ENCODE measurements at places on chromosomes 4 and X. TPM values are rescaled to one million over a fixed set of nuclear protein-coding genes. Genes with fewer than 3 reads are reported as not detected.

DNA sequence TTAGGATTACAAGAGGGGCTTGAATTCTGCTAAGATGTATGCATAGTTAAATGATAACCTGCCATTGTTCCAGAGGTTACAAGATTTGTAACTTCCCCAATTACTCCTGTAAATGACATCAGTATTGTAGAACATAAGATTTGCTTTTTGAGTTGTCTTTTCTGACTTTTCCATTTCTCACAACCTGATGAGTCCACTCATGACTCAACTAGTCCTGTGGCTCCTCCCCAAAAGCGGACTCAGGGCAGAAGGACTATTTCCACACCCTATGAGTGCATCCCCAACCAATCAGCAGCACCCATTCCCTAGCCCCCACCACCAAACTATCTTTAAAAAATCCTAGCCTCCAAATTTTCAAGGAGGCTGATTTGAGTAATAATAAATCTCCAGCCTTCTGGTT lies 54.7 kb downstream of the HOPX start:
- DNase-seq: no peak

DNA sequence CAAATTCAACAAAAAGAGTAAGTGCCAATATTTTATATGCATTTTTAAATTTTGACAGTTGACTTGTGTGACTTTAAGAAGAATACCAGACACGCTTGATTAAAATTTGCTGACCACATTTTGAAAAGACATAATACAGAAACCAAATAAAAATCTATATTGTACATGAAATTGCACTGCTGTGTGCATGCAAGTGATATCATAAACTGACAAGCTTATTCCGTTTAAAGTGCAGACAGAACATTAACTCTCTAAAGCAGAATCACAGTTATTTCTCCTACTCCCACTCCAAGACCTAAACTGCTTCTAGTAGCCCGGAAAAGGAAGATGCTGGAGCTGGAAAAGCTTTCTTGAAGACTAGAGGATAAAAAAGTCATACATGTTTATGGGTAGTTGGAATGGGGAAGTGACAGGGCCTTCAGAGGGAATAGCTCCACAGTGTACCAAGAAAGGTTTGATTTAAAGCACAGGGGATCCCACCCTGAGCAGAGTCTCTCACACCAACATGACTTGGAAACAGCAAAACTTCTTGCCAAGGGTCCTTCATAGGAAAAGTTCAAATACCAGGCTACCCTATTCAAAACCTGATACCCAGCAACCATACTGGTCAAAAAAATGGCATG lies 34.1 kb upstream of the NAF1 start:
- DNase-seq: no peak

DNA sequence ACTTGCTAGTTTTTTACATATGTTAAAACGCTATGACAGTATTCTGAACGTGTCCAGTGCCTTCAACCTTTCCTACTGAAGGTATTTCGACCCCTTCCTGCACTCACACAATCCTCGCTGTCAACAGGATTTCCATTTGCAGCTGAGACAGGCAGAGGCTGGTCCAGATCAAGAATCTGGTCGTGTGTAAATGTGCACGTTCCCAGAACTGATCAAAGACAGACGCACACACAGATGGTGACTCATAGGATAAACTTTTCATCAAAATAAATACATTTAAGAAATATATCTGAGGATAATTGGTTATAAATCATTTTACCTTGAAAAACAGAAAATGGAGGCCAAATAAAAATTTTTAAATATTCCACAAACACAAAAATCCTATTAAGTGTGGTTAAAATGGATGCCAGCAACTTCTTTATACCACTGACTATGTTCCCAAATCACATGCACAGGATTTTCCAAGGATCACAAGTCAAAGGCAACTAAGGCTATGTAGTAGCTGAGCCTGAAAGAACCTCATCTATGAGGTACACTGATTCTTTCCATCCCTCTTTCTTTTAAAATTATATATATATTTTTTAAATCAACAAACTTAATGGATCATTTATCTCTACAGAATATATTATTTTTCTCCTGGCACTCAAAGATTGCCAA lies 85.9 kb downstream of the RNF150 start:
- DNase-seq: no peak

GRCh38 chr4:2886161-2886560 lies 42.5 kb downstream of the ADD1 start:
- DNase-seq: no peak

- DNase-seq: no peak
Observed at GRCh38 chrX:78307665-78308064, 19.7 kb downstream of the CYSLTR1 start.

The EDNRA gene
- 1.1 TPM for total RNA-seq
